Stimulated activated CD8-positive, alpha-beta memory T cell treated with anti-CD3 and anti-CD28 coated beads, Interleukin-15, amount 100 ng/mL, for 24 hours (primary cell): ENCODE measurements at places on chromosomes 3 and 15.

GRCh38 chr3:192957441-192958021, 39.9 kb upstream of the MB21D2 start:
- no peak for DNase-seq

DNA sequence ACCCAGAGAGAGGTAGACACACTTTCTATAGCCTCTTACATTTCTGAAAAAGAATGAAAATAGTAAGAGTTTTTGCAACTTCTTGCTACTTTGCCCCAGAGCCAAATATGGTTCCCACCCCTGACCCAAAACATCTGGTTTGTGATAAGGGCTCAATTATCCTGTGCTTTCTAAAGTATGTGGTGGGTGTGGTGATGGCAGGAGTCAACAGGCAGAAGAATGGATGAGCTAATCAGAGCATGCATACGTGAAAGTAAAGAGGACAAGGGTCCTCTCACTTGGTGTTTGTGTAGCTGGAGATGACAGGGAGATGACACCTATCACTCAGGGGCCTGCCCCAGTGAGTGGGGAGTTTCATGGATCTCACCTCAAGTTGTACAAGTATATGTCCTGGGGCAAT, 19.1 kb downstream of the KBTBD8 start:
- no peak for DNase-seq

GRCh38 chr3:79015854-79016253, 751.9 kb downstream of the ROBO1 start:
- DNase-seq = no peak

DNA sequence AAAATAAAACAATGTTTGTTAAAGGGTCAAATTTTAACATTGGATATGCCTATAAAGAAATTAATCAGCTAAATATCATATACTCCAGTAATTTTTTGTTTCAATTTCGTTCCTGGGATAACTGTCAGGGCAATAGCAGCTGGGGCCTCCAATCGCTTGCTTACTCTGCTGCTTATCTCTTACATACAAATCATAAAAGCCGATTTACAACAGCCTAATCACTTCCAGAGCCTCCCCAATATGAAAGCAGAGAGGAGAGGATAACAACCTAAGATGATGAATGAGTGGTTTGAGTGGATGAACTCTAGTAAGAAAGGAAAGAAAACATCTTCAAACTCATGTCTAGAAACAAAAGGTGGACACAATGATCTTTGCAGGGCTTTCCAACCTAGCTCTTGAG, 80.7 kb upstream of the PSMD6 start:
- no peak for DNase-seq

DNA sequence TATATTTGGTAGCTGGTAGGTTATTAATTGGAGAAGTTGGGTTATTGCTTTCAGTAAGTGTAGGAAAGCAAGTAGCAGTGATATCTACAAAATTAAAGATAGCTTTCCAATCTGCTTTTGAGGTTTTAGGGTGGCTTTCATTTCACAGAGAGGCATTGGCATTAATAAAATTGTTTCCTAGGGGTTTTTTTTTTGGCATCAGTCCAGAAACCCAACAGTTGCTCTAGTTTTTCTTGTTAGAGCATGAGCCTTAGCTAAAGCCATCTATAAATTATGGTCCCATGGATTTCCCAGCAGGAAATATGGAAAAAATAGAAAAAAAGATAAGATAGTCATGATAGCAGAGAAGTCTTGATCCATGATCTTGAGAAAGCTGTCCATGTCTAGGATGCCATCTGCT, 3.0 kb upstream of the B4GALT4 start:
- DNase-seq = no peak
